ENCODE measurements at places on chromosomes 5 and 9. TPM values are rescaled to one million over a fixed set of nuclear protein-coding genes. Genes with fewer than 3 reads are reported as not detected.

- no peak for DNase-seq
Measured at GRCh38 chr9:128800061-128800460, 13.0 kb downstream of the TBC1D13 start.

- DNase-seq: no peak
Measured at GRCh38 chr5:123705741-123706140, 193.8 kb downstream of the CSNK1G3 start.

- no peak for DNase-seq
Measured at GRCh38 chr9:75089373-75089766, 1.1 kb downstream of the OSTF1 start.

DNA sequence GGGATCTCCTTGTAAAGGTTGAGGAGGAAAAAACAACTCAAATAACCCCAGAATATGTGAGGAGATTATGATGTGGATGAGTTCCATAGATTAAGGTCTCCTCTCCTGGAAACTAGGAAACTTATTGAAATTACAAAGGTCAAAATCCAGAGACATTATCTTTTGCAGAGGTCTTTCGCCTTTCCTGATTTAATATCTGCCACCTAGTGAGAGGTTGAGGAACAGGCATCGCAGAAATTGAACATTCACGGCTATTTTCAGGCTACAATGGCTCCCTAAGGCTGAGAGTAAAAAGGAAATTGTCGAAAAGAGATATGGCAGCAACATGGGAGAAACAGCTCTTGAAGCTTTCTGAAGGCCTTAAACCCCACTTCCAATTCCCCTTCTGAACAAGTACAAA lies 127.5 kb upstream of the PLCXD3 start:
- no peak for DNase-seq

The PCDHGC5 gene
- total RNA-seq: 5.3 TPM

The PDZD2 gene
- 0.29 TPM for total RNA-seq
